ENCODE measurements at places on chromosomes 11 and 22. TPM values are rescaled to one million over a fixed set of nuclear protein-coding genes. Genes with fewer than 3 reads are reported as not detected.

The TPP1 gene
- 55.4 TPM for total RNA-seq

The MOB2 gene
- total RNA-seq: 23.3 TPM

The HEPN1 gene
- not detected for total RNA-seq

The SYNGR1 gene
- total RNA-seq: 13.0 TPM

The APOC3 gene
- not detected for total RNA-seq

The NPAS4 gene
- not detected for total RNA-seq

The IFITM1 gene
- 427 TPM for total RNA-seq

The ANO9 gene
- not detected for total RNA-seq

The FAM180B gene
- total RNA-seq: not detected

The OR6A2 gene
- total RNA-seq: 0.65 TPM

The MS4A12 gene
- total RNA-seq: not detected

The HTR3A gene
- not detected for total RNA-seq

The UPK3A gene
- total RNA-seq: not detected

The SCN3B gene
- 0.49 TPM for total RNA-seq

The OR4C6 gene
- total RNA-seq: not detected

The PRAME gene
- total RNA-seq: under 0.01 TPM

The APOL3 gene
- total RNA-seq: 12.5 TPM

The MMP27 gene
- not detected for total RNA-seq

The SCYL1 gene
- total RNA-seq: 103 TPM

The RAB36 gene
- 1.8 TPM for total RNA-seq

The HDHD5 gene
- total RNA-seq: 66.8 TPM

The ANO5 gene
- not detected for total RNA-seq

The EXPH5 gene
- not detected for total RNA-seq

The CNGA4 gene
- not detected for total RNA-seq

The KMT2A gene
- total RNA-seq: 20.1 TPM

The OR10A2 gene
- total RNA-seq: not detected

The PAMR1 gene
- total RNA-seq: 206 TPM

The RTN4R gene
- total RNA-seq: 0.54 TPM

The MS4A6E gene
- not detected for total RNA-seq

The SHANK2 gene
- 0.49 TPM for total RNA-seq
